ENCODE measurements at places on chromosomes 2 and 18.

DNA sequence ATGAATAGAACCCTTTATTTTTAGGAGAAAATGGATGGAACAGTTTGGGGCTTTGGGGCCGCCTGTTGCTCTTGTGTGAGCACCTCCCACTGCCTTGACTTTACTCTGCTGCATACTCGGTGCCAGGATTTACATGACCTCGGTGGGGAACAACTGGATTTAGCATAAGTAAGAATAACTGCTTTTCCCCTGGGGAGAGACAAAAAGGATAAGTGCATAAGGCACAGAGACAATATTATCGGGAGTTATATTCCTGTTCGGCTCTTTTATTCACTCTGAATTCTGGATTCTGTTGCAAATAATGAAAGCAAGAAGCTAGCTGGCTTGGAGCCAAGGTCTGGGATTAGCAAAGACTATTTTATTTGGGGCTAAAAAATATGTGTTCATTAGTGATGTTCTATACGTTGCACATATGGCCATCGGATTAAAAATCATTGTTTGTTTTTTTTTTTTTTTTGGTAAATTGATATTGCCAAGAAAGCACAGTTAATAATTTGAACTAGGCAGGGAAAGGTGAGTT is 69.8 kb downstream of the CYBRD1 start:
- no peak for DNase-seq

- peak; percentile 92 for DNase-seq
Observed at GRCh38 chr2:42827647-42828486, 35.5 kb upstream of the HAAO start.

GRCh38 chr2:39419282-39420223 is 17.5 kb downstream of the MAP4K3 start:
- DNase-seq = no peak

DNA sequence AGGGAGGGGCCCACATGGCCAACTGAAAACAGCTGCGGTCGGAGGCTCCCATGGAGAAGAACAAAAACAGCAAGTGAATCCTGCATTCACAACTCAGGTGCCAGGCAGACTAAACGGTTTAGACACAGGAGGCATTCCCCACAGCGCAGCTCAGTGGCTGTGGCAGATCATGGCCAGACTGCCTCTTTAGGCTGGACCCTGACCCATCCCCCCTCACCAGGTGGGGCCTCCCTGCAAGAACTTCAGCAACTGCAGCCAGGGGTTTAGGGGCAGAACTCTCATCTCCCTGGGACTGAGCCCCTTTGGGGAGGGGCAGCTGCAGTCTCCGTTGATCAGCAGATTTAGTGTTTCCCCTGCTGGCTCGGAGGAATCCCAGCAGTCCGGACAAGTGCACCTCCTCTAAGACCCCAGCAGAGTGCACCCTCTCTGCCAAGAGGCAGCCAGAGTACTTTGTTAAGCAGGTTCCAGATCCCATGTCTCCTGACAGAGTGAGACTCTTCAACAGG is 346.7 kb downstream of the SS18 start:
- DNase-seq = no peak

DNA sequence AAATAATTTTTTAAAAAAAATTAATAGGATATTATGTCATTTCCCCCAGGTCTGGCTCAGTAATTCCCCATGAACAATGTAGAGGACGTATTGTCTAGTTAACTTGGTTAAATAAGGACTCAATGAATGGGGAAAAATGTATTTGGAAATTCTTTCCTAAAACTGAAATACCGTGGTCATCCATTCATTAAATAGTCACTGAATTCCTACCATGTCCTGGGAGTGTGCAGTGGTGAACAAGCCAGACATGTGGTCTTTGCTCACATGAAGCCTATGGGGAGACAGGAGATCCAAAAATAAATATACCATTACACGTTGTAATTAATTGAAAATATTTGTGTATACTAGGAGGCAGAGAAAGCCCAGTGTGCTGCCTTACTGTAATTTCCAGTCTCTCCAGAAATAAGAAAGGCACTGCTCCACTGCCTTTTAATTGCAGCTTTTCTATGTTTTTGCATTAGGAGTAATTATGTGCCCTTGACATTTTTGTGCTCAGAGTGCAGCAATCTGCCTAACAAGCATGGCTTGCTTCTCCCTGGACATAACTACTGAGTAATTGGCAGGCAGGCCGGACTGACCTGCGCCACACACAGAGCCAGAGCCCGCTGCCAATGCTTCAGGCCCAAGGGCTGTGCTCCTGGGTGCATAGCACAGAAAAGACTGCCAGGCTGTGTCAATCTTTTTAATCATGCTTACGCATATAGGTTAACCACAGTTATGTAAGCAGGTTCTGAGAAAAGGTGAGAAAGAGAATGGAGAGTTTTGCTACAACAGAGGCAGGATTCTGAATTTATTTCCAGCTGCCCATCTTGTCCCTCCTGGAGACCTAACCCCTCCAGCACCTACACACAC is 22.2 kb upstream of the TTC39C start:
- peak; percentile 93 for DNase-seq

DNA sequence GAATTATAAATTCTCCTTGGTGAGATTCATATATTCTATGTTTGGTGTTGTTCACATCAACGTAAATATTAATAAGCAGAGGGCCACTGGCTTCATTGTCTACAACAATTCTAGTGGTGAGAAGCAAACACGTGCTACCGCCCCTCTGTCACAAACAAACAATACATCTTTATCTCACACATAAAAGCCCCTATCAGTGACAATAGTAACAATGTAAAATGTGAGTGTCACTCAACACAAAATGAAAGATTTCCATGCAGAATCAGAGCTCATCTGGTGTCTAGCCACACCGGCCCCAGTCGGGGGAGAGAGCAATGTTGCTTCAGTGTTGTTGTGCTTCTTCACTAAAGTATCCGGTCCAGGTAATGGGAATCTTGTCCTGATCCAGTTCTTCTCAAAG is 932.6 kb downstream of the SOCS6 start:
- no peak for DNase-seq

GRCh38 chr2:117774716-117775115 is 39.8 kb upstream of the DDX18 start:
- DNase-seq = no peak

- no peak for DNase-seq
Observed at GRCh38 chr2:37119157-37119556, 34.8 kb downstream of the GPATCH11 start.

All from astrocyte of the hippocampus (primary cell).